ENCODE measurements at places on chromosomes 2 and 18.

GRCh38 chr2:237472909-237473877 is 13.9 kb upstream of the MLPH start:
- DNase-seq = no peak

DNA sequence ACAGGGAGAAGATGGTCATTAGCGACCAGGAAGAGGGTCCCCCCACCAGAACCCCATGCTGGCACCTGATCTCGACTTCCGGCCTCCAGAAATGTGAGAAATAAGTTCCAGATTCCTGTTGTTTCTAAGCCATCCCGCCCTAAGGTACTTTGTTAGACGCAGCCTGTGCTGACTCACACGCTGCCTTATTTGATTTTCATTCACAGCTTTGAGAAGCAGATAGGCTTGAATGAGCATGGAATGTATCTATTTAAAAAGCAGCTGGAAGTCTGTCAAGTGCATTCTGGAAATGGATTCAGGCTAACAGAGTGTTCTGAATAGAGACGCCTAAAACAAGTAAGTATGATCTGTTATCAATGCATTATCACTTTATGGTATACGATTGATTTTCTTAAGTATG is 8.3 kb upstream of the IL1R2 start:
- no peak for DNase-seq

DNA sequence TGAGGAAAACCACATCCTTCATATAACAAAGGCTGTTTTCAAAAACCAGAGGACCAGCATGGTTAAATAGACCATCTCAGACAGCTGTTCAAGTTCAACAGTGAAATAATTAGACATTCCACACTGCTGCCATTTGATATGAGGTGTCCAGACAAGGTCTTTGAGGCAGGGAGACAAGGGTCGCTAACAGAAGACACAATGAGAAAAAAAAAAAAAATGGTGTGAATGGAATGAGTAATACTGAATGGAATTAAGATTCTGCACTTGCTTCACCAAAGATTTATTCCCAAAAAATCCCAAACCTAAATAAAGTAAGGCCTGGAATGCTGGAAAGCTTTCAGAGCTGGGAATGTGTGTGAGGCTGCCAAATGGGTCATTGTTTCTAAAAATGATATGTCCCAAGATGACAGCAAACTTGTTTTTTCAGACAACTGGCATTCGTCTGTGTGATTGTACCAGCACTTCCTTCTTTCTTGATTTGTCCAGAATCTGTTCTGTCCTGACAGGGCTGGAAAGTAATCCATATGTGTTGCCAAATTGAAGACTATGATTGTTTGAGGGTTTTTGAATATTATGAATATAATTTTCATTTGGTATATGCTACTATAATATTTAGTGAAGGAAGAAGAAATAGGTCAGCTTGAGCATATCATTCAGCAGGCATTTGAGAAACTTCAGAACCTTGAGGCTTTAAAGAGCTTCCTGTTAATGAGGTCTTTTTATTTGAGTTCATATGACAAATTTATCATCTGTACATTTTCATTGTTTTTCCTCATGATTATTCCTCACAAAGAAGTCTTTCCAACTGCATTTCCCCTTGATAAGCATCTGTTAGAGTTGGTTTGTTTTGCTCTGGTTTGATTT is 85.2 kb upstream of the ITGA4 start:
- DNase-seq = no peak

GRCh38 chr2:842151-842803 is 108.4 kb upstream of the SNTG2 start:
- DNase-seq = no peak

- DNase-seq = peak; percentile 63
Observed at GRCh38 chr18:34978953-34979608, 62.1 kb upstream of the MAPRE2 start.

DNA sequence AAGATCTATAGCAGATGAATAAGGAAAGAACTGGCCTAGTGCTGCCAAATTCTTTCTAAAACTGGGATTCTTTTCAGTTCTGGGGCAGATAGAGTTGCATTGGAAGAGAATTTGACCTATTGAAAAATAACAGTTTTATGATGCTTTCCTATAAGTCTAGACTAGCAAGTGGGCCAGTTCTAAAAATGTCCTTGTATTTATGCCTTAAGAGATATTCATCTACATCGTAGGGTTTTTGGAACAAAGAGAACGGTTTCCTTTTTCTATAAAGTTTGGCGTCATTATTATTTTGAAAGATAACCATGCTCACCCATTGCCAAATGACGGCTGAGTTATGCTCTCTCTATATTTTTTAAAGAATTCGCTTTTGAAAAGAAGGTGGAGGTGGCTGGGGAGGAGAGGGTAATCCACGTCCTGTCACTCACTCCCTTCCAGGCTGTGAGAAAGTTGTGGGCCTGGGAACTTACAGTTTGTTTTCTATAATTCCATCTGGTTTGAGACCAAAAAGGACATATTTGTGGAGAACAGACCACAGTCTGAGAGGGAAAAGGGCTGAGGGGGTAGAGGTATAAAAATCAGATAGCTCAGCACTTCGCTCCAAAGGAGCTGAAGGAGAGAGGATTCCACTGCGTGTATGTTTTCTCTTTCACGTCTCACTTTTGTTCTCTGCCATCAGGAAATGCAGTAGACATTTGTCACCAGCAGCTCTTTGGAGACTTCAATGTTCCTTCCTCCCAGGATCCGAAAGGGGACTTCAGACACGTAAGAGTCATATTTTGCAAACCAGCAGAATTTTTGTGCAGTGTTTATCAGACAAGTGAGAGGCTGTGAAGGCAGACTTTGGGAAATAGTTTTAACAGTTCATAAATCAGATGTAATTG is 281.9 kb upstream of the FN1 start:
- DNase-seq = no peak

- DNase-seq = peak; percentile 78
Observed at GRCh38 chr2:241877989-241878970, 8.8 kb downstream of the RTP5 start.
